Natural killer cell treated with Interleukin-12 subunit alpha and Interleukin-12 subunit beta and Interleukin-15 and Interleukin-18, amount 100 ng/mL, for 72 hours (primary cell): ENCODE measurements at places on chromosomes 5 and 9. TPM values are rescaled to one million over a fixed set of nuclear protein-coding genes. Genes with fewer than 3 reads are reported as not detected.
A peak's percentile ranks its signal among the peaks of the same experiment; 100 is the strongest.

DNA sequence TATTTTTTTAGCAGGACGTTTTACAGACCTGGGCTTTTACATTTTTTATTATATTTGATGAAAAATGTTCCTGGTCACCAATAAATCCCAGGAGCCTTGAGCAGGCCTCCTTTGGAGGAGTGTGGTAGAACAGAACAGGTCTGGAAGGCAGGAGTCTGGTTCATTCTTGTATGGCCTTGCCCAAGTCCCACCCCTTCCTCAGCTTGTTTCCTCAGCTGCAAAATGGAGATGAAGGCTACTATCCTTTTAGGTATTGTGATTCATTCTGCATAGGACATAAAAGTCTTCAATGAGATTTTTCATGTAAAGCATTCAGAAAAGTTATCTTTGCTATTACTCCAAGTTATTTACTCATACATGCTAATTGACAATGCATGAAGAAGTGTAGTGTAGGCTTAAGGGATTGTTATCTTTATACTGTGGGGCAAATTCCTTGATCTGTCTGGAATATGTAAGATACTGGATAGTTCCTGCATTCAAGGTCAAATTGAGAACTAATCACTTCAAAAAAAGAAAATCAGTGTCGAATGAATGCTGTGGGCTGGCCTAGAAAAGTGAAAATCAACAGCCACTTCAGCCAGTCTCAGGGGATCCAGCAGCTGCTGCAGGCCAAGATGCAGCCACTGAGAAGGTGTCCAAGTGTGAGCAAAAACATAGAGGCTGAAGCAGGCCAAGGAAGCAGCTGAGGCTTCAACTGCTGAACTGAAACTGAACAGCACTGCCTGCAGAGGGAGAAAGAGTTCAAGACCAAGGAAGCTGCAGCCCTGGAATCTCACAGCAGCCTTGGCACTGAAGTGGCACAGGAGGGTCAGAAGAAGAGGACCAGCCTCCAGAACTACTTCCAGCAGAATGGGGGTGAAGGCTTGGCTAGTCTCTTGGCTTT is 15.5 kb upstream of the SLC36A3 start:
- H3K4me3 ChIP-seq, result no peak overlapping the region
- no peak for DNase-seq
- no peaks in the 10 kb centered on the region for H3K36me3 ChIP-seq

PLK2 gene
- total RNA-seq, result 4.0 TPM

- peaks cover 7% of the 10 kb centered on the region for H3K4me1 ChIP-seq
- no peak for DNase-seq
- H3K4me3 ChIP-seq, result peak overlapping the region; percentile 80
- H3K27me3 ChIP-seq, result peaks cover 11% of the 10 kb centered on the region
- no peak overlapping the region for H3K27ac ChIP-seq
Observed at GRCh38 chr5:110727025-110727314, 499 bp upstream of the TMEM232 start.

- no peak for DNase-seq
- peaks cover 6% of the 10 kb centered on the region for H3K4me1 ChIP-seq
Observed at GRCh38 chr5:169626779-169627178, 10.3 kb upstream of the DOCK2 start.

- peak overlapping the region; percentile 53 for H3K4me3 ChIP-seq
- H3K27ac ChIP-seq, result no peak overlapping the region
- no peaks in the 10 kb centered on the region for H3K27me3 ChIP-seq
- H3K4me1 ChIP-seq, result peaks cover 27% of the 10 kb centered on the region
- peaks cover 5% of the 10 kb centered on the region for H3K36me3 ChIP-seq
- DNase-seq, result no peak
Observed at GRCh38 chr9:94951324-94952135, 225.0 kb downstream of the AOPEP start.

SLC34A3 gene
- not detected for total RNA-seq

MSMP gene
- not detected for total RNA-seq

DNA sequence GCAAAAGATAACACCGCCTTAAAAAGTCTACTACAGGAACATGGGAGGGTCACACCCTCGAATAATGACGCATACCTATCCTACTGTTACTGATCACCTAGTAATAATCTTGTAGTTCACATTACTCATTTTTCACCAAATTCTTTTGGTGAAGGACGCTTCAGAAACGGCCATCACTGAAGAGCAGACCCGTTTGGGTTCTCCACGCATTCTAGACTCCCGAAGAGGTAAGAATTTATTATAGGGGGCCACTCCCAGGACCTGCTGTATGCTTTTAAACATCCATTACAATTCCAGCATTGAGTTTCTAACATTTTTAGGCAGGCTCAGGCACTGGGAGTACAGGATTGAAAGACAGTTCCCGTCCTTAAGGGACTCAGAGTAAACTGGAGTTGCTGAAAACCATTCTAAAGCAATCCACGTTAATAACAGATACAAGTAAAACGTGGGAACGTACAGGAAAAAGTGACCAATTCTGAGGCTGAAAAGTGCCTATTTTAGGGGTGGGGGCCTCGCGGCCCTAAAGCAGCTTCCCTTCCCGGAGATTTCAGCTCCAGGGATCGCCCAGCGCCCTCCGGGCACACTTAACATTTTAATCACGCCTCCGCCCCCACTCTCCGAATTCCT is at the start of gene FER:
TSS of gene FER (plus strand) at position 124 of the 627 bp plus-strand sequence. CDS start 50,286 bp downstream, outside the sequence.
- no peak for DNase-seq
- peak within 1 kb of the TSS; percentile 85 for H3K27ac ChIP-seq
- no peaks in the 10 kb centered on the region for H3K27me3 ChIP-seq
- H3K36me3 ChIP-seq, result no peaks in the 10 kb centered on the region
- H3K4me3 ChIP-seq, result peak within 1 kb of the TSS; percentile 97

DNA sequence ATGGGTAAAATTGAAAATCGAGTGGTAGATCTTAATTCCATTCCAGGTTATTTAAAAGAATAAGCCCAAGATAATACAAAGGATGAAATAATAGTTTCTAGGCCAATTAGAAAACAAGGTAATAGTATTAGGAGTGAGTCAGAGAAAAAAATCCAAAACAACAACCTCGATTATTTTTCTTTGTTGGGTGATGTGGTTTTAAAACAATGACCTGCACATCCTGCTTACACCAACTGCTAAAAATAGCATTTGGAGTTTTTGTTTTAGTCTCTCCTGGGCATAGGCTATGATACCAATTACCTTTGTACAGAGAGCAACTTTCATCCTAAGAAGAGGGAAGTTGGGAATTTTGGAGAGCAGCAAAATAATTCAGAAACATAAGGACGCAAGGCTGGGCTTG is 101.7 kb upstream of the MYO10 start:
- no peak for DNase-seq
- no peaks in the 10 kb centered on the region for H3K27me3 ChIP-seq
- H3K4me1 ChIP-seq, result no peaks in the 10 kb centered on the region
- H3K36me3 ChIP-seq, result no peaks in the 10 kb centered on the region
- H3K4me3 ChIP-seq, result no peak overlapping the region

SLC30A5 gene
- 54.0 TPM for total RNA-seq

DNA sequence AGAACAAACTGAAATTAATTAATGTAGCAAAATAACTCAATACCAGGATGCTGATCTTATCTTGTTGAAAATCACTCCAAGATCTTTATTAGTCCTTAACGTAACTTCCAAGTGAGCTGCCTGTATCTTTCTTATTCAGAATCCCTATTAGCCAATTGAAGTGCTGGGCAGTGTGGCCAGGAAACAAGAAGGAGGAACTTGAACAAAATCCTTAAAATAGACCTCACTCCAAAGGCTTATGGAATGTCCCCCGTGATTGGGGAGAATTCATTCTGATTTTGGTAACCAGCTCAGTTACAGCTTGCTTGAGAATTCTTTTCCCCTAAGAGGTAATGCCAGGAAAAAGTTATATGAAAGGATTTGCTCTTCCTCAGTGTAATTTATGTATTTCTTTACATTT is 171.0 kb downstream of the DEPDC1B start:
- peaks cover 3% of the 10 kb centered on the region for H3K27me3 ChIP-seq
- H3K4me1 ChIP-seq, result no peaks in the 10 kb centered on the region
- no peak overlapping the region for H3K27ac ChIP-seq

GRCh38 chr5:178304761-178305645 is 72.4 kb upstream of the PHYKPL start:
- DNase-seq, result peak; percentile 41
- H3K4me3 ChIP-seq, result no peak overlapping the region
- H3K27me3 ChIP-seq, result peaks cover 10% of the 10 kb centered on the region
- H3K4me1 ChIP-seq, result no peaks in the 10 kb centered on the region
- no peaks in the 10 kb centered on the region for H3K36me3 ChIP-seq
